Pancreas (tissue), 10 donors: ENCODE measurements at places on chromosomes 12 and 14. TPM values are rescaled to one million over a fixed set of nuclear protein-coding genes. Genes with fewer than 3 reads are reported as not detected.

DNA sequence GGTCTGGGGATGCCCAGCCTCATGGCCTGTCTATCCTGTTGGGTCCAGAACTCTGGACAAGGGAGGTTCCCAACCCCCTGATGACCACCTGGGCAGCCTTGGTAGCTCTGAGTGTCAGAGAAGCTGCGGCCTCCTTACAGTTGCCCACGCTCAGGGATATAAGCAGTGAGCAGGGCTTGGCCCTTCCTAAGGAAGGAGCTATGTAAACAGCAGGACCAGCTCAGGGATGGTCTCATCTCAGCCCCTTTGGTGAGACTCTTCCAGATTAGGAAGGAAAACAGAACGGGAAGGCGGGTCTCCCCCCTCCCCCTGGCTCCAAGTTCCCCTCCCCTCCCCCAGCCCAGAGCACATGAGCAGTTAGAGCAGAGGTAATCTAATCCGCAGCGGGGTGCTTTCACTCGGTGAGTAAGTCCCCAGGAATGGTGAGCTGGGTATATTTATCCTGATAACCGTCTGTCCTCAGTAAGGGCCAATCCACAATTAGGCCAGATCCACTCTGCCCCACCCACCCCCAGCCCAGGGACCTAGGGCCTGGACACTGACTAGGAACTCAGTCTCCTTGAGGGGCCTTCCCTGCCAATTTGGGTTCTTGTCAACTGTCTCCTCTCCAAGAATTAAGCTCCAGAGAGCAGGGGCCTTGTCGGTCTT lies 29.5 kb upstream of the RPLP0 start:
- no peaks in the 10 kb centered on the region for H3K27me3 ChIP-seq
- no peak for DNase-seq
- no peak overlapping the region for H3K4me3 ChIP-seq
- no peaks in the 10 kb centered on the region for H3K36me3 ChIP-seq

- H3K36me3 ChIP-seq: no peaks in the 10 kb centered on the region
- no peak overlapping the region for H3K4me3 ChIP-seq
- peak overlapping the region; percentile 60 for H3K27ac ChIP-seq
- peaks cover 19% of the 10 kb centered on the region for H3K4me1 ChIP-seq
These were observed 3.3 kb downstream of the ALDH6A1 start for GRCh38 chr14:74080820-74081460.

GRCh38 chr12:22257100-22257499 lies 77.4 kb downstream of the ST8SIA1 start:
- H3K36me3 ChIP-seq: no peaks in the 10 kb centered on the region
- H3K27me3 ChIP-seq: no peaks in the 10 kb centered on the region
- H3K4me3 ChIP-seq: no peak overlapping the region
- no peak for DNase-seq
- no peaks in the 10 kb centered on the region for H3K4me1 ChIP-seq

DNA sequence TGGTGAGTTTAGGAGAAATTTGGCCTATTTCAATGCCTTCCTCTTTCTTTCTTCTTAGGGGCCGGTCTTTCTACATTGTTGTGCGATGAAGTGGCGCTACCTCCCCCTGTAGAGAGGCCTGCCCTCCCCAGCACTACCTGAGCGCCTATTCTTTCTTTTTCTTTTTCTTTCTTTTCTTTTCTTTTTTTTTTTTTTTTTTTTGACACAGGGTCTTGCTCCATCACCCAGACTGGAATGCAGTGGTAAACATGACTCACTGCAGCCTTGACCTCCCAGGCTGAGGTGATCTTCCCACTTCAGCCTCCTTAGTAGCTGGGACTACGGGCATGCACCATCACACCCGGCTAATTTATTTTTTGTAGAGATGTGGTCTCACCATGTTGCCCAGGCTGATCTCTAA lies 136.1 kb upstream of the MAX start:
- no peak for DNase-seq
- no peaks in the 10 kb centered on the region for H3K4me1 ChIP-seq
- H3K36me3 ChIP-seq: no peaks in the 10 kb centered on the region
- no peak overlapping the region for H3K4me3 ChIP-seq
- no peaks in the 10 kb centered on the region for H3K27me3 ChIP-seq

GRCh38 chr14:33922125-33922524 lies 28.7 kb downstream of the EGLN3 start:
- H3K4me1 ChIP-seq: no peaks in the 10 kb centered on the region
- no peaks in the 10 kb centered on the region for H3K36me3 ChIP-seq
- no peaks in the 10 kb centered on the region for H3K27me3 ChIP-seq
- no peak overlapping the region for H3K27ac ChIP-seq

- peaks cover 8% of the 10 kb centered on the region for H3K4me1 ChIP-seq
- no peak for DNase-seq
- H3K36me3 ChIP-seq: no peaks in the 10 kb centered on the region
- no peak overlapping the region for H3K27ac ChIP-seq
- H3K4me3 ChIP-seq: no peak overlapping the region
These were observed 38.6 kb downstream of the SPTSSA start for GRCh38 chr14:34423445-34423844.

DNA sequence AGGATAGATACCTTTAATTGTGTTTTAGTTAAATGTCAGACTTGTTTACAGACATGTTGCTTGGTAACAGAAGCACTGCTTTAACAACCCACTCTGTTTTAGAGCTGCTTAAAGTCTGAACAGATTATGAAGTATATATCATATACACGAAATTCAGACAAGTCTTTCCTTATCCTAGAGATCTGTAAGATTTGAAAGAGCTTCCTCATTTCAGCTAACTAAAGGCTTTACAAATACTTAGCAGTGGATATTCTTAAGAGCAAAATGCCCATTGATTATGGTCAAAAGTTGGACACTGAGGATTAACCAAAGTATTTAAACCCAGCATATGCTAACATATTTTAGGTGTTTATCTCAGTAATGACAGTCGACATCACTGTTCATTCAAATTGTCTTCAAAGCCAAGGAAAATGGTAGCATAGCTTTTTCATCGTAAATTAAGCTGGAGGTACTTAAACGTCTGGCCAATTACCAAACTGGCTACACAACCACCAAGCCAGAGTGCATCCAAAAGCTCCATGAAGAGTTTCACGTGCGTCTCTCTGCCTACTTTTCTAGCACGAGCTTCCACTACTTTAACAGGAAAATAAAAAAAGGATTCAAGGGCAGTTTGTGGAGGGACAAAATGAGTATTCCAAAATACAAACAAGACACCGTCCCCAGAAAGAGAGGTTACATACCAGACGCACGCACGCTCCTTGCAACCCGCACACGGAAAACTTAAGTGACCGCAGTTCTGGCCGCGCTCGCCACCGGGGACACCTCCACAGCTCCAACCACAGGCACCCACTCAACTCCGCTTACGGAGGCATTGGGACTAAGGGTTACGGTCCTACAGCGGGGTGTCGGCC lies 565 bp downstream of the CEP83 start:
- H3K36me3 ChIP-seq: no peaks in the 10 kb centered on the region
- no peaks in the 10 kb centered on the region for H3K4me1 ChIP-seq
- H3K4me3 ChIP-seq: peak overlapping the region; percentile 74
- DNase-seq: no peak
- peak overlapping the region; percentile 73 for H3K27ac ChIP-seq
- no peaks in the 10 kb centered on the region for H3K27me3 ChIP-seq

GRCh38 chr12:123929946-123930583 lies 42.6 kb downstream of the CCDC92 start:
- no peak overlapping the region for H3K27ac ChIP-seq
- no peaks in the 10 kb centered on the region for H3K4me1 ChIP-seq
- no peaks in the 10 kb centered on the region for H3K27me3 ChIP-seq
- no peaks in the 10 kb centered on the region for H3K36me3 ChIP-seq
- H3K4me3 ChIP-seq: no peak overlapping the region
- DNase-seq: no peak

DNA sequence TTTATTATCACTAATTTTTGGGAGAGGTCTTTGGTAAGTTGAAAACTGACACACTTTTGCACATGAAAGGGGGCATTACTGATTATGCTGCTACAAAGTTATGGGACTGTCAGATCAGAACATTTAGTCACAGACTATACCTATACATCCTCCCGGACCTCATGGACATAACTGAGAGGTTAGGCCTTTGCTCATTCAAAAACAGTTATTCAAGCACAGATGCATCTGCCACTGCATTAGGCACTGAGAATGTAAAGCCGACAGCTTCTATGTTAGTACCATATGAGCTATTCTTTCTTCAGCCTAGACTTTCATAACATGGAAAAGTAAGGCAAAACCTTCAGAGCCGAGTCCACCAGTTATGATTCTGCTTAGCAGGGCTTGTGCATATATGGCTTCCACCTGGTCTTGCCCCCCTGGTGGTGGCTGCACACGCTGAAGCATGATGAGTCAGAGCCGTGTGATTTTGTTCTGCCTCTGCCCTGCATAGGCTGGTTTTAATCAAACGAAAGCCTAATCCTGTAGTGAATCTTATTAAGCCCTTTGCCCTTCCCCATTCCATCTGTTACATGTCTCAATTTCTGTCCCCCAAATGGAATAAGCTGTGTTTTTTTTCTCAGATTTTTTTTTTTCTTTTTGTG lies 21.8 kb upstream of the RNU6-8 start:
- no peaks in the 10 kb centered on the region for H3K4me1 ChIP-seq
- no peaks in the 10 kb centered on the region for H3K27me3 ChIP-seq
- no peak overlapping the region for H3K27ac ChIP-seq
- H3K4me3 ChIP-seq: no peak overlapping the region
- no peaks in the 10 kb centered on the region for H3K36me3 ChIP-seq

DNA sequence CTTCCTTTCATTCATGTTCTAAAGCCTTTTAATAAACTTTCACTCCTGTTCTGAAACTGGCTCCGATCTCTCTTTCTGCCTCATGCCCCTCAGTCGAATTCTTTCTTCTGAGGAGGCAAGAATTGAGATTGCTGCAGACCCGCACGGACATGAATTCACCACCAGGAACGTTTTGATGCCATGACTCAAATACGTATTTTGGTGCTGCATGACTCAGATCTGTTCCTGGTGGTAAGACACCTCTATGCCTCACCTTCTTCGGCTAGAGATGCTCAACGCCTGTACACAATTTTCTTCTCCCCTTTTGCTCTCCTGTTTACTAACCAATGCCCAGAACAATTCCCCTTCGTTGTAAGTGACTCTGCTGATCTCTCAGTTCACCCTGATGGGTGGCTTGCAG lies 52.0 kb upstream of the RIMBP2 start:
- H3K36me3 ChIP-seq: no peaks in the 10 kb centered on the region
- no peaks in the 10 kb centered on the region for H3K4me1 ChIP-seq
- no peaks in the 10 kb centered on the region for H3K27me3 ChIP-seq
- H3K27ac ChIP-seq: no peak overlapping the region

The AQP2 gene
- total RNA-seq: not detected

The KCNC2 gene
- total RNA-seq: 0.18 TPM

The RAD51AP1 gene
- 1.7 TPM for total RNA-seq

The CIDEB gene
- 8.6 TPM for total RNA-seq

The FOS gene
- total RNA-seq: 105 TPM
